Stimulated activated CD8-positive, alpha-beta memory T cell treated with anti-CD3 and anti-CD28 coated beads, Interleukin-4, amount 100 ng/mL, for 1 hour (primary cell): ENCODE measurements at places on chromosomes 1 and 21.

GRCh38 chr1:70990469-70991253, 57.0 kb downstream of the PTGER3 start:
- no peak for DNase-seq

DNA sequence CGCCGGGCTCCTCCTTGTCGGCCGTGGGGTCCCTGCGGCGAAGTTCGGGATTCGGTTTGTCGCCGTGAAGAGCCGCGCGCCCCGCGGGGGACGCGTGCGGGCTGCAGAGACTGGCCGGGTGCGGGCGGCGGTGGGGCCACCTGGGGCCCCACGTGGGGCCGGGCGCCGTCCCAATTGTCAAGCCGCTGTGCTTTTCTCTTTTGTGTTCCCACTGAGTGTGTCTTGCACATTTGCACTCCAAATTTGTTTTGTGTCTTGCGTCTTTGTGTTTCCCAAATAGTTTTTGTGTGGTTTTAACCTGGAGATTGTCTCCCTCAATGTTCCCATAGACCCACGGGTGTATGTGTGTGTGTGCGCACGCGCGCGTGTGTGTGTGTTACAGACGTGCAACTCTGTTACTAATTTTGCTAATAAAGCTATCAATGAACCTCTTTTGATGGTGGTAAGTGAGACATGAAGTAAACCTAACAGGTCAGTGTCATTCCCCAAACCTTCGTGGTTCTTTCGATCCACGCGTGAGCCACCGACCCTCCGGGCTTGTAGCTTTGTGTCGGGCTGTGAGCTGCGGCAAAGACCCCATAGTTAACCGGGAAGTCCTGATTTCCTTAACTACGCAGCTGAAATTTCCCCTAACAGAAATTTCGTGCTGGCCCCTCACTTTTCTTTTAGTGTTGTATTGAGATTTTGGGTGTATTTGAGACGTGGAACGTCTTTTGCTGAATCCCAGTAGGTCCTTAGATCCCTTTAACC, 708 bp downstream of the PRDM2 start:
- DNase-seq, result peak; percentile 6

GRCh38 chr1:192550922-192551534, 24.5 kb upstream of the RGS1 start:
- DNase-seq, result no peak

GRCh38 chr21:17794518-17795145, 24.5 kb downstream of the C21orf91 start:
- DNase-seq, result no peak

GRCh38 chr1:79295967-79296366, 289.4 kb upstream of the ADGRL4 start:
- no peak for DNase-seq

- DNase-seq, result no peak
Measured at GRCh38 chr1:227459977-227460376, 103.4 kb upstream of the ZNF678 start.

DNA sequence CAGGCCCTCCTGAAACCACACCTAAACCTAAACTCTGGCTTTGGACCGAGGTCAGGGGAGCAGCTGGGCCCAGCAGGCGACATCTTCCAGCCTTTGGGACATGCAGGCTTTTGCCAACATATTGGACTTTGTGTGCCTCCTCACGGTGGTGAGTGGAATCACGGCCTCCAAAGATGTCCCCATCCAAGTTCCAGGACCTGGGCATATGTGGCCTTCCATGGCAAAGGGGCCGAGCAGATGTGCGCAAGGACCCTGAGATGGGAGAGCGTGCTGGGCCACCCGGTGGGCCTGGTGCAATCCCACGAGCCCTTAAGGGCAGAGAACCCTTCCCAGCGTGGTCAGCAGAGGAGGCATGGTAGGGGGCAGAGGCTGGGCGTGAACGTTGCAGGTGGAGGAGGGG, 160.8 kb upstream of the C1orf174 start:
- DNase-seq, result no peak

DNA sequence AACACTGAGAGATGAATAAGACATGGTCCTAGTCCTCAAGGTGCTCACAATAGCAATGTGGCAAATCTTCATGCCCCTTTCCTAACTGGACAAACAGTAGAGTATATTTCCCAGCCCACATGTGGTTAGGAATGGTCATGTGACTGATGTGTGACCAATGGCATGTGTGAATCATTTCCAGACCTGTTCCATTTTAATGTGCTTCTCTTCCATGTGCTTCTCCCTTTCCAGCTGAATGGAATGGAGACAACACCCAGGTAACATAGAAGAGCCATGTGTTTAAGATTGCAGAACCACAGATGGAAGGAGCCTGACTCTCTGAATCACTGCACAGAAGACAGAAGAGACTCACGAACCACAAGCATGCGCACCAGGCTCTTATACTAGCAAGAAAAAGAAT, 409.9 kb upstream of the NFIA start:
- DNase-seq, result no peak

DNA sequence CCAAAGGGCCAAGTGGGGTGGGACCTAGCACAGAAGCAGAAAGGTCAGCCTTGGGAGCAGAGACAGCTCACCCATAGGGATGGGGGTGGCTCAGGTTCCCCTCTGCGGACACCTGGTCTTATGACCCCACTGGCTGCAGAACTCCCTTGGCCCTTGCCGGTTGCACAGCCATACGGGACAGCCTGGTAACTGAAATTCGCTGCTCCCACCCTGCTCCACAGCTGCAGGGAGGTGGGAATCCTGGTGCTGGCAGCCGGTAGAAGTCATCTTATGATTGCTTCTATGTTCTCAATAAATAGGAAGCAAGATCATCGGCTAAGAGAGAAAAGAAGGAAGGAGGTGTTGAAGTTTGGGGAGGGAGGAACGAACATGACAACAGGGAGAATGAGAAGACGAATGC, 64.1 kb downstream of the HLCS start:
- no peak for DNase-seq
